ENCODE measurements at places on chromosomes 1 and 21. TPM values are rescaled to one million over a fixed set of nuclear protein-coding genes. Genes with fewer than 3 reads are reported as not detected.

Gene TSSK3
- polyA plus RNA-seq = 6.6 TPM

Gene DCAF6
- 58.9 TPM for polyA plus RNA-seq

DNA sequence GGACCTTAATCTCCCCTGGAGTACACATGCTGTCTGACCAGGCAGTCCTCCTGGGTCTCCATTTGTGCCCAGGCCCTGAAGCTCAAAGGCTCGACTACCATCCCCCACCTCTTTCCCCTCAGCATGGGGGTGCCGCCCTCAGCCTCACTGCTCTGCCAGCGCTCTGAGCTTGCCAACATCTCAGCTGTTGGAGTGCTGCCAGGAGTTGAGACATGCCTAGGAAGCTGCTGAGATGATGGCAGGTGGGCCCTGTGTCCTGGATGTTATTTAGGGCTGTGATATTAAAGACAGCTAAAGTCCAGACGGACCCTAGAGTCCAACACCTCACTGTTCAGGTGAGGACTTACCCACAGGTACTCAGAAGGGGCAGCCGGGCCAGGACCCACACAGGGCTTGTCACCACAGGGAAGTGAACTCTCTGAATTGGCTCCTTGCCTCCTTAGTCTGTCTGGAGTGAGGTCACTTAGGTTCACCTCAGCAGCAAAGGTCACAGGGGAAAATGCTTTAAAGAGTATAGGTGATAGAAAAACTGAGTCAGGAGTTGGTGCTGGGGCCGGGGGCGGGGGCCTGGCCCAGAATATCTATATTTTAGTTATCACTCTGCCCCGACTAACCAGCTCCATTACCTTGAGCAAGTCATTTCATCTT is 19.7 kb upstream of the KCNC4 start:
- H3K4me1 ChIP-seq = no peaks in the 10 kb centered on the region
- H3K4me3 ChIP-seq = no peak overlapping the region
- H3K36me3 ChIP-seq = no peaks in the 10 kb centered on the region
- H3K27me3 ChIP-seq = peaks cover 14% of the 10 kb centered on the region

Gene TEKT2
- polyA plus RNA-seq = 6.1 TPM

Gene ACTL8
- not detected for polyA plus RNA-seq

GRCh38 chr1:107473065-107473464 is 332.2 kb downstream of the NTNG1 start:
- H3K36me3 ChIP-seq = no peaks in the 10 kb centered on the region
- H3K4me3 ChIP-seq = no peak overlapping the region
- no peak overlapping the region for H3K27ac ChIP-seq
- DNase-seq = no peak
- H3K4me1 ChIP-seq = no peaks in the 10 kb centered on the region

- no peak overlapping the region for H3K4me3 ChIP-seq
- H3K27me3 ChIP-seq = no peaks in the 10 kb centered on the region
- H3K27ac ChIP-seq = no peak overlapping the region
- DNase-seq = no peak
Observed at GRCh38 chr21:39181205-39181818, 1.9 kb downstream of the PSMG1 start.

DNA sequence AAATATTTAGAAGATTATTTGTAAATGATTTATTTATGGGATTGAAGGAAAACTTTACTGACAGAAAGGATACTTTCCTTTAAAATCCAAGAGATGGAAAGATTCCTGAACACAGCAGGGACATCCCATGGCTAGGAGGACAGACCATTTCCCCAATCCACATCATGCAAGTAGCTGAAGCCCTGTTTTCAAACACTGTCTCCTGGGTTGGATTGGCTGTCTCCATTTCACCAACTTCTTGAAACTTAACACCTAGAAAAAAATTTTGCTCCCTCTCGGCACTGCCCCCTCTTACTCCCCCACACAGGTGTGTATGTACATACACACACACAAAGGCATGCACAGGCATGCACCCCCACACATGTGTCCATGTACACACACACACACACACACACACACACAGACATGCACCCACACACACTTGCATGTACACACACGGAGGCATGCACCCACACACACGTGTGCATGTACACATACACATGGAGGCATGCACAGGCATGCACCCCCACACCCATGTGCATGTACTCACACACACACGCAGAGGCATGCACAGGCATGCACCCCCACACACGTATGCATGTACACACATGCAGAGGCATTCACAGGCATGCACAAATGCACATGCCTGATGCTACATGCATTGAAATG is 320.0 kb downstream of the CHRM3 start:
- H3K4me1 ChIP-seq = no peaks in the 10 kb centered on the region
- no peak overlapping the region for H3K27ac ChIP-seq
- no peaks in the 10 kb centered on the region for H3K27me3 ChIP-seq
- H3K36me3 ChIP-seq = no peaks in the 10 kb centered on the region

- no peak overlapping the region for H3K4me3 ChIP-seq
- H3K27me3 ChIP-seq = no peaks in the 10 kb centered on the region
Observed at GRCh38 chr1:57966751-57967406, 543.0 kb upstream of the DAB1 start.

- no peak overlapping the region for H3K4me3 ChIP-seq
- H3K27ac ChIP-seq = no peak overlapping the region
- no peak for DNase-seq
- no peaks in the 10 kb centered on the region for H3K36me3 ChIP-seq
Observed at GRCh38 chr1:51661081-51661518, 44.2 kb downstream of the OSBPL9 start.

Gene ARHGEF10L
- polyA plus RNA-seq = 22.0 TPM

- no peak overlapping the region for H3K4me3 ChIP-seq
- H3K27me3 ChIP-seq = no peaks in the 10 kb centered on the region
- DNase-seq = no peak
- no peak overlapping the region for H3K27ac ChIP-seq
Observed at GRCh38 chr1:18852501-18852900, 7.0 kb downstream of the TAS1R2 start.

Gene CYP4A22
- polyA plus RNA-seq = 0.07 TPM

GRCh38 chr1:228150120-228150460 is 360 bp downstream of the GJC2 start:
- H3K27me3 ChIP-seq = no peaks in the 10 kb centered on the region
- H3K27ac ChIP-seq = peak overlapping the region; percentile 81
- no peak overlapping the region for H3K4me3 ChIP-seq
- no peaks in the 10 kb centered on the region for H3K36me3 ChIP-seq

Gene SH3BGRL3
- 120 TPM for polyA plus RNA-seq

Gene SETDB1
- 93.4 TPM for polyA plus RNA-seq

- H3K27me3 ChIP-seq = no peaks in the 10 kb centered on the region
- H3K4me1 ChIP-seq = no peaks in the 10 kb centered on the region
- no peak overlapping the region for H3K27ac ChIP-seq
- no peak overlapping the region for H3K4me3 ChIP-seq
- no peak for DNase-seq
Observed at GRCh38 chr1:198122693-198123092, 34.1 kb upstream of the NEK7 start.

DNA sequence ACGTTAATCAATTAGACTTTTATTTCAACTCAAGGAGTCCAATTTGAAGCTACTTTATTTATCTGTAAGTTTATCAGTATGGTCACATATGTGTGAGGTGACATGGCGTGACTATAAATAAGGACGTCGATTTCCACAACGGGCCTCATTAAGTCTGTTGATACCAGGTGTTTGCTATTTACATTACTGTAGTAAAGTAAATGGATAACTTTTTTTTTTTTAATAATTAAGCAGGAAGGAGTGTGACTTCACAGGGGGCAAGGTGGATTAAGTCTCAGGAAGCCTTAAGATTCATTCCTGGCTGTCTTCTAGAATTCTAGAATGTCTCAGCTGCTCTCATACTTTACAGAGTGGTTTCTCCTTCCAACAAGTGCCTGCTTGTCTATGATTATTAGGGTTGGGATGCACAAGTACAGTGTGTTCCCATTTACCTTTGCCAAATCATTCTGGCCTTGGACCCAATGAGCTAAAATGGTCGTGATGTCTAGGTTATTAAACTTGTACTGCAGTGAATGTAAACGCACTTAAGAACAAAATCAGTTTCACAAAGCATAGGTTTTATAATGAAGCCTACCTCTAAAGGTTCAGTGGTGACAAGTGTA is 15.5 kb downstream of the MAP3K7CL start:
- DNase-seq = no peak
- H3K27me3 ChIP-seq = no peaks in the 10 kb centered on the region
- H3K36me3 ChIP-seq = no peaks in the 10 kb centered on the region
- H3K27ac ChIP-seq = peak overlapping the region; percentile 6
- no peak overlapping the region for H3K4me3 ChIP-seq
- no peaks in the 10 kb centered on the region for H3K4me1 ChIP-seq

- H3K27ac ChIP-seq = no peak overlapping the region
- DNase-seq = no peak
- no peaks in the 10 kb centered on the region for H3K36me3 ChIP-seq
- H3K4me1 ChIP-seq = no peaks in the 10 kb centered on the region
- H3K4me3 ChIP-seq = no peak overlapping the region
- no peaks in the 10 kb centered on the region for H3K27me3 ChIP-seq
Observed at GRCh38 chr1:78240755-78241154, 195.0 kb downstream of the GIPC2 start.

- H3K4me3 ChIP-seq = peak overlapping the region; percentile 71
- H3K27me3 ChIP-seq = no peaks in the 10 kb centered on the region
- no peaks in the 10 kb centered on the region for H3K36me3 ChIP-seq
- peak; percentile 88 for DNase-seq
- peak overlapping the region; percentile 65 for H3K27ac ChIP-seq
Observed at GRCh38 chr1:3530926-3531818, 76.7 kb downstream of the ARHGEF16 start.

Gene LSS
- 42.1 TPM for polyA plus RNA-seq

GRCh38 chr1:17558954-17559614 is 19.6 kb downstream of the ARHGEF10L start:
- H3K36me3 ChIP-seq = no peaks in the 10 kb centered on the region
- no peak for DNase-seq
- H3K27me3 ChIP-seq = no peaks in the 10 kb centered on the region
- H3K4me3 ChIP-seq = no peak overlapping the region

Gene ZFP69B
- 6.6 TPM for polyA plus RNA-seq

GRCh38 chr1:226806988-226807387 is 63.4 kb upstream of the PSEN2 start:
- H3K27me3 ChIP-seq = no peaks in the 10 kb centered on the region
- H3K27ac ChIP-seq = no peak overlapping the region
- DNase-seq = no peak

DNA sequence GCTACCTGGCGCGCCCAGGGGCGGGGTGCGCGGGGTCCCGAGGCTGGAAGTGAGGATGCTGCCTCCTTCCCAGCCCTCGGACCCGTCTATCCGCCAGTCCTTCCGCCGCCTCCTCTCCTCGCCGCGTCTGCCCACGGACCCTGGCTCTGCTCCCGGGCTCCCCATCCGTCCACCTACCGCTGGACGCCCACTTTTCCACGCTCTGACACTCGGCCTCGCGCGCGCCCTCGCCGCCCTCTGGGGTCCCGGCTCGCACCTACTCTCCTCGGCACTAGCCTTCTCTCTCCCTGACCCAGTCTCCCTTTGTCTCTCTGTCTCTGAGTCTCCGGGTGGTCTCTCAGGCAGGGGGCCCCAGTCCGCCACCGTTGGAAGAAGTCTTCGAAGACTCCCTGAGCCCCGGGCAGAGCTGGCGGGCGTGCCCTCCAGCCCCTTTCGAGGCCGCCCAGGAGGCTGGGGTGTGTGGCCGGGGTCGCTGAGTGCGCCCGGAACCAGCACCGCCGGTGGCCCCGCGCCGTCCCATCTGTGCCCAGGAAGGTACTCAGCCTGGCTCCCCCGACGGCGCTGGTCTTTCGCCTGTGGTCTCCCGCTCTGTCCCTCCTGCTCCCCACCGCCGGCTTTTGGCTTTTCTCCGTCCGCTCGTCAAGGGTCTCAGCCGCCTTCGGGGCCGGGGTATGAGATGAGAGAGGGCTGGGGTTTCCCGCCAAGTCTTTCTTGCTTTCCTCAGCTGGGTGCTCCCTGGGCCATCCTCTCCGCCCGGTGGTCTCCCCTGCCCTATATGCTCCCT is 610 bp downstream of the DRAXIN start:
- no peak overlapping the region for H3K27ac ChIP-seq
- no peaks in the 10 kb centered on the region for H3K36me3 ChIP-seq
- peaks cover 79% of the 10 kb centered on the region for H3K27me3 ChIP-seq

Gene ASTN1
- polyA plus RNA-seq = 2.6 TPM

Gene PROK1
- not detected for polyA plus RNA-seq

DNA sequence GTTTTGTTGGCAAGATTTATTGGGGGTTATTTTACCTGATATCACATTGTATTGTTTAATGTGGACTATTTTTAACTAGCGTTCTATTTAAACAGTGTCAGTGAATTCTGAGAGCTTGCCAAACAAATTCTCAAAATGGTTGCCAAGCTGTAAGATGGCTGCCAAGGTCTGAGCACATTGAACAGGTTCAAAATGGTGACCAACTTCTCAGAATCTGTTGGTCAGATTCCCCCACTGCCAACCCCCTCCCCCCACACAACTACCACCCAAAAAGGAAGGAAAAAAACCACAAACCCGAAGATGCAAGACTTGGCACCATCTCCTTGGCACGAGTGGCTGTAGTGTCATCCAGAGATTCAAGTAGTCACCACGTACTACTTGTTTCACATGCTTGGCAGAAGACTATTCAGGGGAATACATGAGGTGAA is 159.1 kb downstream of the NFIA start:
- peaks cover 11% of the 10 kb centered on the region for H3K4me1 ChIP-seq
- no peak for DNase-seq
- no peak overlapping the region for H3K27ac ChIP-seq

- H3K27ac ChIP-seq = no peak overlapping the region
- no peaks in the 10 kb centered on the region for H3K36me3 ChIP-seq
- peaks cover 37% of the 10 kb centered on the region for H3K4me1 ChIP-seq
- no peak overlapping the region for H3K4me3 ChIP-seq
- DNase-seq = no peak
Observed at GRCh38 chr1:149844650-149845255, 54.6 kb upstream of the BOLA1 start.

DNA sequence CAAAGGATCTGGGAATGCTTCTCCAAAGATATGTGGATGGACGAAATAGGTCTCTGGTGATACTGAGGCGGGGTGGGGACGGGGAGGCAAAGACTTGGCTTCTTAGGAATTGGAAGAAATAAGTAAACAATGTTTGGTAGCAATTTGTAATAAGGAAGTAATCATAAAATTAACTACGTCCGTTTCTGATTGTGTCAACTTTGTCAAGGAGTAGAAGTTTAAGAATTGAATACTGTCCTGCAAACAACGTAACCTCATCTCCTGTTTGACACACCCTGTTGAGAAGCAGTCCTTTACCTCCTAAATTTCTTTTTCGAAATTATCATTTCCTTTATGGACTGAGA is 471 bp downstream of the POLR3C start:
- no peak for DNase-seq
- no peaks in the 10 kb centered on the region for H3K36me3 ChIP-seq
- H3K4me3 ChIP-seq = peak overlapping the region; percentile 73
- H3K27ac ChIP-seq = peak overlapping the region; percentile 94
- peaks cover 17% of the 10 kb centered on the region for H3K4me1 ChIP-seq

All from left lung (tissue), 14 donors.